Activated CD4-positive, alpha-beta memory T cell treated with anti-CD3 and anti-CD28 coated beads, Interleukin-2, amount 10 ng/mL, durations not matched to agents 7 days and 5 days (primary cell): ENCODE measurements at places on chromosomes 6 and 20. TPM values are rescaled to one million over a fixed set of nuclear protein-coding genes. Genes with fewer than 3 reads are reported as not detected.

Gene GINS1
- 28.0 TPM for total RNA-seq

Gene TFAP2D
- total RNA-seq, result not detected

Gene ME1
- 0.10 TPM for total RNA-seq

Gene C6orf58
- not detected for total RNA-seq

Gene SDC4
- 28.1 TPM for total RNA-seq

Gene LST1
- total RNA-seq, result 69.8 TPM

Gene UNC93A
- total RNA-seq, result not detected

Gene MAS1L
- total RNA-seq, result not detected

Gene BAK1
- total RNA-seq, result 97.9 TPM

Gene WASF1
- total RNA-seq, result 0.76 TPM

Gene PSMB1
- total RNA-seq, result 157 TPM

Gene PCK1
- not detected for total RNA-seq

Gene SLC17A1
- not detected for total RNA-seq

Gene SNHG17
- 30.1 TPM for total RNA-seq

Gene EFCAB8
- 0.25 TPM for total RNA-seq

Gene YWHAB
- 277 TPM for total RNA-seq

Gene ZFP57
- total RNA-seq, result not detected

Gene TCF15
- total RNA-seq, result not detected

Gene OR2B6
- total RNA-seq, result not detected

Gene NCOA3
- 83.1 TPM for total RNA-seq

DNA sequence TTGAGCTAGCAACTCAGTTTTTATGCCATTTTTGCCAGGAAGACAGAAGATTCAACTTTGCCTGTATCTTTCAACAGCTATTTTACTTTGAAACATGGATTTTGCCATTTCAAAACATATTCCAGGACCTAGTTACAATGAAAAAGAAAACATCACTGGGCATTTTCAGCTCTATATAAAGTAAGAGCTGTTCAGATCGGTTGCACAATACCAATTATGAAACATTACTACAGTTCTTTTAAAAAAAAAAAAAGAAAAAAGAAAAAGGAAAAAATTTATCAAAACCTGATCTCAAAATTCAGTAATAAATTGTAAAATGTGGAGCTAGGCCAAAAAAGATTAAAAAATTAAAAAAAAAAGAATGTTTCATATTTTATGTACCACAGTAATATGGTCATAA, 15.6 kb downstream of the BCLAF1 start:
- no peak for DNase-seq

GRCh38 chr6:33429750-33430052, 9.8 kb downstream of the SYNGAP1 start:
- peak; percentile 49 for DNase-seq

GRCh38 chr6:34389034-34389433, 3.4 kb downstream of the NUDT3 start:
- DNase-seq, result no peak

GRCh38 chr6:29491574-29491973, 3.8 kb upstream of the MAS1L start:
- no peak for DNase-seq

- DNase-seq, result peak; percentile 47
Measured at GRCh38 chr6:33205191-33206026, 954 bp downstream of the HSD17B8 start.

- DNase-seq, result no peak
Measured at GRCh38 chr6:89928604-89929003, 34.3 kb downstream of the GJA10 start.

DNA sequence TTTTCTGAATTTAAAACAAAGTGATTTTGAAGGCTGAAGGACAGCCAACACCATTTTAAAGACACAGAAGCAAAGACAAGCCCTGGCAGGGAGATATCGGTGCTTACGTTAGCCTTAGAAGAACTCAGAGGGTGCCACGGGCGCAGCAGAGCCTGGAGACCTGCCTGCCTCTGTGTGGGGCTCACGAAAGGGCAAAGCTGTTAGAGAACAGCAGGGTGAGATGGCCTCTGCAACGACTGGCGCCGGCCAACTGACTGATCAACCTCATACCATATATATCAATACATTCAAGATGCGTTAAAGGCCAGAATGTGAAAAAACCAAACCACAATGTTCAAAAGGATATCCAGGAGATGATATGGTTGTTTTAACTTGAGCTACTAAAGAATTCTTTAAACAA, 151.0 kb upstream of the RPS6KA2 start:
- no peak for DNase-seq

DNA sequence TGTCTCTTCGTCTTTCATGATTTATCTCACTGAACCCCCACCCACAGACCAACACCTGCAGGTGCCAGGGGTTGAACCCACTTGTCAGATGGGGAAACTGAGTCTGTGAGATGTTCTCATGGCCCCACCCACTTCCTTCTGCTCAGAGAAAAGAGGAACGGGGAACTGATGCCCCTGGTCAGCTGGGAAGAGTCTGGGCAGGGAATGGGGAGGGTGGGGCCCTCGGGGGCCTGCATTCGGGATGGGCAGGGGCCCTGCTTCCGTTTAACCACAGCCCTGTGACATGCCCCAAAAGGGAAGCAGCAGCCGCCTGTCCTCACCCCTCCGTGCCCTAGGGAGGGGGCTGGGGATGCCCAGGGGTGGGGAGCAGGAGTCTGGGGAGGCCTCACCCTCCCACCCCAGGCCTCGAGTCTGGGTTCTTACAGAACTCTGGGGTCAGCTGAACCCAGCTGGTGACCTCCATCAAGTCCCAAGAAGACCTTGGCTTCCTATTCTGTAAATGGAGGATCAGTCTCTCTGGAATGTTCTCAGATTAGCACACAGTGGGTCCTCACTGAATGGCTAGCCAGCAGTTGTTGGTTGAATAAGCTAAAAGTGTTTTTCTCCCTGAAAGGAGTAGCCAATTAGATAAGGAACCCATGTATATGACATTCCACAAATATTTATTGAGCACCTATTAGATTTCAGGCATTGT, 81.5 kb downstream of the CEBPB start:
- no peak for DNase-seq

- DNase-seq, result no peak
Measured at GRCh38 chr6:34284563-34285447, 36.0 kb upstream of the SMIM29 start.

GRCh38 chr6:43304882-43305281, 3.7 kb downstream of the CRIP3 start:
- no peak for DNase-seq

- DNase-seq, result no peak
Measured at GRCh38 chr6:43992126-43992663, 135.1 kb downstream of the MRPL14 start.

DNA sequence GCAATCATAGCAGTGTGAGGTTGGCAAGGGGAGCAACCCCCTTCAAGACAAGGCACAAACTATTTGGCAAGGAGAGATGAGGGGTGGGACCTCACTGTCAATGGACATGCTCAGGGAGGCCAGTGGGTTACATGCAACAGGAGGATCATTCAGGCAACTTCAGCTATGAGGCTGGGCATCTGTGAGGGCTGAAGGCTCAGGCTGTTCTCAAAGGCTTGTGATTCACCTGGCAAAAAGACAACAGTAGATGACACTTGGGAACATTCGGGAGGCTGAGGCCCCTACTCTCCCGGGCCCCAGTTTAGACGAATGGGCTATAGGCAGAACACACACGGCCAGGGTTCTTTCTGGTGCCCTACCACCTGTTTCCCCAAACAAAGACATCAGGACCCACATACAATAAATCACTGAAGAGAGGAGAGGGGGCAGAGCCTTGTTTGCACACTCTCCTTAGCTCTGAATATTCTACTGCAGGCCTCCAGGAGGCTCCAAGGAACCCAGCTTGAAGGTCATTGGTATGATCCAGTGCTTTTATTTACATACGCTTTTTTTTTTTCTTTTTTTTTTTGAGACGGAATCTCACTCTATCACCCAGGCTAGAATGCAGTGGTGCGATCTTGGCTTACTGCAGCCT, 7.9 kb downstream of the TUBB start:
- DNase-seq, result no peak

DNA sequence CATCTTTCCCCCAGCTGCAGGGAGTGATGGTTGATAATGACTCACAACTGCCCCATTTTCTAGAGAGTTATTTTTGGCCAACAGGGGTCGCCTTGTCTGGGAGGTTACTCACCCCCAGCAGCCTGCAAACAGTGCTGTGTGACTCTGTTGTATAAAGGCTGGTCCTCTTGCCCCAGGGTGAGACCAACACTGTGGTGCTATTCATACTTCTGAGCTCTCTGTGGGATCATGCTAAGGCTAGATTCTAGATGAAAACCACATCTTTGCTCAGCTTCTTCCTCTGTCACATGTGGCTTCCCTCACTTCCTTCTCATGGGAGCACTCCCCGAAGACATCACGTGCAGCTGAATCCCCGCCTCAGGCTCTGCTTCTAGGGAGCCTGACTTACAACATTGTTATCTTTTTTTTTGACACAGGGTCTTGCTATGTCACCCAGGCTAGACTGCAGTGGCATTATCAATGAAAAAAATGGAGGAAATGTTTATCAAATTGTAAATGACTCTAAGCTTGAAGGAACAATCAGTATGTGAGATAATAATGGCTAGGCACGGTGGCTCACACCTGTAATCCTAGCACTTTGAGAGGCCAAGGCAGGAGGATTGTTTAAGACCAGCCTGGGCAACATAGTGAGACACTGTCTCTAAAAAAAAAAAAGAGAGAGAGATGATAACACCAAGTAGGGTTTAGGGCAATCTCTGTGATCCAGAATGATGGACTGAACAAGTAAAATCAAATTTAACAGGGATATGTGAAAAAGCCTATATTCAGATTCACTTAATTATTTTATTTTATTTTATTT, 55.7 kb upstream of the SLC23A2 start:
- DNase-seq, result peak; percentile 79

- DNase-seq, result no peak
Measured at GRCh38 chr6:69650703-69651102, 146.1 kb downstream of the LMBRD1 start.

DNA sequence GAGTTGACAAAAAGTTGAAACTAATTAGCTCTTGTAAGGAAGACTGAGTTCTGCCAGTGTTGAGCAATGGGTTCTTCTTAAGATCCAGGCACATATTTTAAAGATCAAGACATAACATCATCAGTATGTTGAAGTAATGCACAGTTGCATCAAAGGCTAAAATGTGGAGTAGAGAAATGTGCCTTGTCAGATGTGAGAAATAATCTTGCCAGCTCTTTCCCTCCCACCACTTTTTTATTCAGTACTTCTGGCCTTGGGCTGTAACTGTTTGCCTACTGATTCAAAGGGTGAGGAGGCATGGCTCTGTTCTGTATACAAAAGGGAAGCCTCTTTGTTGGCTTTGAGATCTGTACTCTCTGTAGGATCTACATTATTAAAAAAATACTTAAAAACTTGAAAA, 13.1 kb downstream of the PKIB start:
- no peak for DNase-seq

DNA sequence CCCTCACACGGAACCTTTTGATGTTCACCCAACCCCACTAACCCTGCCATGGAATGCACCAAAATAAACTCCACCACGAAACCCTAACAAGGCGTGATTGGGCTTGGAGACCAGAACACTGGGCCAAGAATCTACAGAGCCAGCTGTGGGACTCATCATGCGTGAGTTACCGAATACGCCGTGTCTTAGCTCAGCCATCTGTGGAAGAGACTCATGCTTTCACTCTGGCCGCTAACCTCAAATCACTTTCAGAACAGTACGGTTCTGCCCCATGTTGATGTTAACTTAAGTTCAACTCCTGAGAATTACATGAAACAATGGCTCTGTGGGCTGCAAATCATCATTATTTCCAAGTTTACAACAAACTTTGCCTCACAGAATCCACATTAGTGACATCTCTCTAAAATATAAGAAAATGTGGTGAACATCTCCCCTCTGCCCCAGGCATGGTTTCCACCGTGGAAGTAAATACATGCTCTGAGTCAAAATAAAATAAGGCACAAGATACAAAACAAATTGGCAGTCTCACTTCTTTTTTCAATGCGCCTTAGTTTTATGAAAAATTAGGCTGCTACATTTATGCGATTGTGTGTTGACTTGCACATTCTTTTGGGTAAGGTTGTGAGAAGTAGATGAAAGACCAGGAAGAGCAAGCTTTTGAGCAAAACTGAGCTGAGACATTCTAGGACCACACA, 308.9 kb upstream of the EXOC2 start:
- DNase-seq, result no peak

GRCh38 chr6:106143665-106144064, 57.5 kb downstream of the PRDM1 start:
- DNase-seq, result no peak

DNA sequence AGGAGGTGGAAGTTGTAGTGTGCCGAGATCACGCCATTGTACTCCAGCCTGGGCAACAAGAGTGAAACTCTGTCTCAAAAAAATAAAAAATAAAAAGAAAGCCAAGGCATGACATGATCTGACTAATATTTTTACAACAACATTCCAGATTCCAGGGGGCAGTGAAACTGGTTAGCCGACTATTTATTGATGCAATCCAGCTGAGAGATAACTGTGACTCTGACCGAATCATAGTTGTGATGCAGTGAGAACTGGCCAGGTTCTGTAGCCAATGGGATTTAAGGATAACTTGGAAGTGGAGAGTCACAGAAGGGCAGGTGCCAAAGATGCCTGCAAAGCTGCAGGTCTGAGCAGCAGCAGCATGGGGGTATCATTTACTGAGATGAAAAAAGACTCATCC, 82.9 kb upstream of the TSHZ2 start:
- no peak for DNase-seq

- no peak for DNase-seq
Measured at GRCh38 chr6:71393471-71393870, 104.9 kb downstream of the OGFRL1 start.

DNA sequence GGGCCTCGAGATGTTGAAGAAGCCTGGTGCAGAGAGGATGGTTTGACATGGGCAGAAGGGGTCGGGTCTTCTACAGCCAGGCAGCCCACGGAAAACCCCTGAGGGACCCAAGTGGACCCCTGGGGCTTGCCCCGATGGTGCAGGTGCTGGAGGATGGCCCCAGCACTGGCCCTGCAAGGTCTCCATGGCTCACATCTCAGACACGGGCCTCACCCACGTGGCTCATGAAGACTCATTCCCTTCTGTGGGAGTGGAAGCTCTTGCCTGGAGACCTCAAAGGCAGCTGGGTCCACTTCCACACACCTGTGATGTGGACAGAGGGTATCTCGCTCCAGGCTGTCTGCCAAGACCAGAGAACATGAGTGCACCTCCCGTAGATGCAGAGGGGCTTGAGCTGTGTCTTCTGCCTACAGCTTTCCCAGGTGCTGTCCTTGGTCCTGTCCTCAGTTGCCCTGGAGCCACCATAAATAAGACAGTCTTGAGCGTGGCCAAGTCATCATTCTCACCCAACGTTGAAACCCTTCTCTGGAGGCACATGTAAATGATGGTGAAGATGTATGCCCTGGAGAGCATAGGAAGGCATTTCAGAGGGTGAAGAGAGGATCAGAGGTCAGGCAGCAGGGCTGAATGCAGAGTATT, 108.0 kb downstream of the SYNDIG1 start:
- DNase-seq, result no peak

- DNase-seq, result no peak
Measured at GRCh38 chr6:39426073-39426456, 103.6 kb upstream of the KCNK16 start.

- peak; percentile 62 for DNase-seq
Measured at GRCh38 chr20:49888212-49889000, 26.9 kb downstream of the SPATA2 start.
